ENCODE measurements at places on chromosomes 7 and 10.
A peak's percentile ranks its signal among the peaks of the same experiment; 100 is the strongest.

- DNase-seq: no peak
Measured at GRCh38 chr7:68362745-68363518, 1235.3 kb upstream of the AUTS2 start.

DNA sequence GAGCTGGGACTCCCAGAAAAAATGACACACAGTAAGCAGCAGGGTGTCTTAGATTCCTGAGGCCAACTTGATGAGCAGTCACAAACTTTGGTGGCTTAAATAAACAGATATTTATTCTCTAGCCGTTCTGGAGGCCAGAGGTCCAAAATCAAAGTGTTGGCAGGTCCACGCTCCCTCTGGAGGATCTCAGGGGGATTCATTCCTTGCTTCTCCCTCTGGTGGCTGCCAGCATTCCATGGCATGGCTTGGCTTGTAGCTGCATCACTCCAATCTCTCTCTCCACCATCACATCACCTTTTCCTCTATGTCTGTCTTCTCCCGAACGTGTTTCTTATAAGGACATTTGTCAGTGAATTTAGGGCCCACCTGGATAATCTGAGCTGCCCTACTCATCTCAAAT lies 98.4 kb downstream of the OSBPL3 start:
- DNase-seq: no peak

DNA sequence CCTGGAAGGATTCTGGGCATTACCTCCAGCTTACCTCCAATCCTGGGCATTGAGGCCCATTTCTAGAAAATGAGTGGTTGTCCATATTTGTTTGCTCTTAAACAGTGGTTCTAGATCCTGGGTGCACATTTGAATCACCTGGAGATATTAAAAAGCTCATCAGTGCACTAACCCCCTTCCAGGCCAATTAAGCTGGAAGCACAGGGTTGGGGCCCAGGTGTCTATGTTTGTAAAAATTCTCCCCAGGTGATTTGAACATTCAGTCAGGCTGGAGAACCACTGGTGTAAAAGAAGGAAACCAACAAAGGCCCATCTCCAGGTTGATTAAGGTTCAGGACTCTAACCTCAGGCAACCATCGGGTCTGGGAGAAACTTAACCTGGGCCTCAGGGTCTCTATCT lies 102.6 kb upstream of the NANOS1 start:
- DNase-seq: no peak

DNA sequence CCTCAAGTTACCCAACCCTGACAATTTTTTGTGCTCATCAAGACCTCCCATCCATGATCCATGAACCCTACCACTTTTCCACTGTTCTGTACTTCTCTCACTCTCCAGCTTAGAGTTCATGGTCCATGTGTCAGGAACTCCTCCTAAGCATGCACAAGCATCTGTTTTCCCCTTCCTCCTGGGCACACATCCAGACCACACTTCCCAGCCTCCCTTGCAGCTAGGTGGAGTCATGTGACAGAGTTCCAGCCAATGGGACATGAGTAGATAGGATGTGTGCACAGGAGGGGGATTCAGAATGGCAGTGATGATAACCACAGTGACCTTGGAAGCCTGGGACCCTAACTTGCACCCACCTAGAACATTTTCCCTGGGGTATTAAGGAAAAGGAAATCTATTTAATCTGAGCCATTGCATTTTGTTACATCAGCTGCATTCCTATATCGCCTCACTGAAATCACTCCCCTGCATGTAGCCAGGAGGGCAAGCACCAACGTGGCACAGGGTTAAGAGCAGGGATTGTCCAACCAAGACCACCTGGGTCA lies 9.6 kb upstream of the FRMPD2 start:
- peak; percentile 32 for DNase-seq

GRCh38 chr10:60992636-60993035 lies 48.7 kb upstream of the RHOBTB1 start:
- no peak for DNase-seq

Measured in NCI-H2171 treated with DMSO at 0.1 percent for 48 hours (cell line).